ENCODE measurements at places on chromosomes 13 and 19.

- DNase-seq, result peak; percentile 48
Measured at GRCh38 chr19:41595258-41595889, 19.4 kb downstream of the CEACAM21 start.

DNA sequence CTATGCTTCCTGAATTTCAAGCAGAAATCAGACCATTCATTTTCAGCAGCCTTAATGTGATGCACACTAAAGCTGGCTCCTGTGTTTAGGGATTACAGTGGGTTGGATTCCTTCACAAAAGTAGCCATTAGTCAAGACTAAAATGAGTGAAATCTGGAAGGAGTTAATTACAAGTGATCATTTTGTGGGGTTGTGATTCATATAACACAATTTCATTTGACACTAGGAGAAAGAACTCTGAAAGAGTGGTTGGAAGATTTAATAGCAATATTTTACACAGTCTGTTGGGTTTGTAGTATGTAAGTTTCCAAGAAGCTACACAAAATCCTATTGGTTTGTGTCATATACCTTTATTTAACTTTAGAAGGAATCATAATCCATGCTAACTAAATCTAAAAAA, 236.9 kb downstream of the DCT start:
- DNase-seq, result no peak

- no peak for DNase-seq
Measured at GRCh38 chr19:35555301-35556005, 8.0 kb downstream of the ATP4A start.

DNA sequence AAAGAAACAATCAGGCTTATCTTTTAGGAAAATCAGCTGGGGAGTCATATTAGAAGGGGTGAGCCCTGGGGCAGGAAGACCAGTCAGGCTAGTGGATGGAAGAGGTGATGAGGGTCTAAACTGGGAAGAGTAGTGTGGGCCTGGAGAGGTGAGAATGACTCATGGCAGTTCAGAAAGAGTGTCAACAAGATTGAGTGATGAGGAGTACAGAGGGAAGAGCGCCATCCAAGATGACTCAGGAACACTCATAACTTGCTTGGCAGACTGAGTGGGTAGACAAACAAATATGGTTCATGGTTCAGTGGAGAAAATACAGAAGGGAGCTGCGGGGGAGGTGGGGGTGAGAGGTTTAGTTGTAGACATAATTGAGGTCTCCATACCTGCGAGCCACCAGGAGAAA, 17.3 kb upstream of the CLDN10 start:
- DNase-seq, result no peak

GRCh38 chr13:34350671-34351070, 532.7 kb downstream of the RFC3 start:
- DNase-seq, result no peak

DNA sequence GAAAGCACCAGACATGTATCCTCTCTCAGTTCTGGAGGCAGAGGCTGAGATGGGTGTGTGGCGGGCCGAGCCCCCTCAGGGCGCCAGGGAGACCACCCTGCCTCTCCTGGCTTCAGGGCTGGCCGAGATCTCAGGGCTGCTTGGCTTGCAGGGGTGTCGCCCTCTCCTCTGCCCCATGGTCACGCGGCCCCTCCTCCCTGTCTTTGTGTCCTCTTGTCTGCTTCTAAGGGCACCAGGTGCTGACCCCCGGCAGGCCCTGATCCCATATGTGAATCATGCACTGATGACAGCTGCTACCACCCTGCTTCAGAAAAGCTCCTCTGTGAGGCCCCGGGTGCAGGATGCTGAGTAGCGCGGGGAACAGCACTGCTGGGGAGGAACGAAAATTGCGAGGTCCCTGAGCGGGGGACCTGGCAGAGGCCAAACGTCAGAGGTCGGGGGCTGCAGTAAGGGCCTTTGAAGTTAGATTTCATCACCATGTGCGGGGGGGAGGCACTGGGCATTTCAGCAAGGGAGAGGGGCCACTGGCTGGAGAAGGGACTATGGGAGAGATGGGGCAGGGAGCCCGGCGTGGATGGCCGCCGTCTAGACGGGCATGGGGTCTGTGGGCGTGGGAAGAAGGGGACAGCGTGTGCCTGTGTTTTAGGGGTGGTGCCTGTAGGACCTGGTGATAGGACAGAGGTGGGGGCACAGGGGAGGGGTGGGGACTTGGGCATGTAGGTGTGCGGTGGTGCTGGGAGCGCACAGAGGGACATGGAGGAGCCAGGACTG, 125.2 kb downstream of the KDM4B start:
- no peak for DNase-seq

All from stimulated activated CD4-positive, alpha-beta T cell treated with anti-CD3 and anti-CD28 coated beads, Interleukin-1b, Interleukin-23, amount 100 ng/mL, for 4 hours (primary cell).